ENCODE measurements at places on chromosomes 4 and X.

- no peak for DNase-seq
Measured at GRCh38 chr4:188612659-188613058, 473.4 kb downstream of the TRIML1 start.

DNA sequence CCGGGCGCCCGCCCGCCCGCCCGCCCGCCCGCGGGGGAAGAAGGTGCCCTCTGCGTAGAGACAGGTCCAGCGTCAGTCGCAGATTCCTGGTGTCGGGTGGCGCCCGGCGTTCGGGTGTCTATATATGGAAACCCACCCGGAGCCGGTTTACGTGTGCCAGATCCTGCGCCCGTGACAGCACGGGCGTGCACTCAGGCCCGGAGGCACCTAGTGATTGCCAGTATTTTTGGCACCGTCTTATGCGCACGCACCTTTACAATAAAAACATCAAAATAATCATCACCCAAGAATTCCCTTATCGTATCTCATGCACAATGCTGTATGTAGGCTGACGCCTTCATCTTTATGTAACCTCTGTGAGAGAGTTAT is 519 bp downstream of the SLC25A4 start:
- peak; percentile 19 for DNase-seq

- DNase-seq, result no peak
Measured at GRCh38 chr4:67874986-67875385, 8.8 kb downstream of the TMPRSS11D start.

DNA sequence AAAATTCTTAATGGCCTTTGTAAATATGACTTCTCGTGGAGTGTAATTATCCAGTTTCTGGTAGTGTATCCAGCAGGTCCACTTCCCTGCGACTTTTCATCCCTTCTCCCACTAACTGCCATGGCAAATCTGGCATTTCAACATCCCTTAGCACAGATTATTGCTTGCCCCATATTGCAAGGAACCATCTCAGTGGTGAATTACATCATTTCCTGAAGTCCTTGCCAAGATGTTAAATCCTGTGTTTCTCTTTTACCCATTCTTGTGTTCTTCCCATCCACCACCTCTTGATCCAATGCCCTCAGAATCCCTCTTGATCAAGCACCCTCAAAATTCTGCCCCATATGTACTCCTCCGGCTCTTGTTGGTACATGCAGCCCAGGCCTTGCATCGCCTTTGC is 88.1 kb upstream of the ZNF81 start:
- no peak for DNase-seq

DNA sequence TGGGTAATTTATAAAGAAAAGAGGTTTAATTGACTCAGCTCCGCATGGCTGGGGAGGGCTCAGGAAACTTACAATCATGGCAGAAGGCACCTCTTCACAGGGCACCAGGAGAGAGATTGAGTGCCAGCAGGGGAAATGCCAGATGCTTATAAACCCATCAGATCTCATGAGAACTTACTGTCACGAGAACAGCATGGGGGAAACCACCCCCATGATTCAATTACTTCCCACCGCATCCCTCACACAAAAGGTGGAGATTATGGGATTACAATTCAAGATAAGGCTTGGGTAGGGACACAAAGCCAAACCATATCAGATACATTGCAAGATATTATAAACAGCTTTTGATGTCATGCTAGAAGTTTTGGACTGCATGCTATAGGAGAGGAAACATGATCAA is 204.3 kb downstream of the VEGFC start:
- no peak for DNase-seq

GRCh38 chr4:101806914-101807313 is 16.4 kb downstream of the BANK1 start:
- DNase-seq, result no peak

DNA sequence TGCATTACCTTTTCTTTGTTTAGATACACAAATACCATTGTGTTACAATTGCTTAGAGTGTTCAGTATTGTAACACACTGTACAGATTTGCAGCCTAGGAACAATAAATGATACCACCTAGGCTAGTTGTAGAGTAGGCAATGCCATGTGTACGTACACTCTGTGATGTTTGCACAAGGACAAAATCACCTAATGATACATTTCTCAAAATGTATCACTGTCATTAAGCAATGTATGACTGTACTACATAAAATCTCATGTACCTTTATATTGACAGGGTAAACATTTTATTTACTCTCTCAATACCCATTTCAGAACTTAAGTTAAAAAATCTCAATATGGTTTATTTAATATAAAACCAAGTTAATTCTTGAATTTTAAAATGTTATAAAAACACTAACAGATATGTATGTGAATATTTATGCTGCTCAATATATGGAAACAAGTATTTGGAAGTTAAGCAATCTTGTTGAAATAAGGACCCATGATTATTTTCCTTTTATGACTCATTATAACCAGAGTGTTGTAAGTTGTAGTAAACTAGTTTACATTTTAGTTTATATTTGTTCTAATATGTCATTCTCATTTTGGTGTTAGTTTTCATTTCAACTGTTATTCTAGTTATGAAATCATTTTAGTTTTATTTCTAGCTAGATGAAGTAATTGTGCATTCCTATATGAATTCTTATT is 409.2 kb downstream of the TLL1 start:
- DNase-seq, result no peak

GRCh38 chr4:36213977-36214376 is 30.3 kb downstream of the ARAP2 start:
- DNase-seq, result no peak

- no peak for DNase-seq
Measured at GRCh38 chrX:17882680-17883079, 21.6 kb upstream of the RAI2 start.

GRCh38 chr4:38965866-38966265 is 66.3 kb downstream of the TMEM156 start:
- no peak for DNase-seq

DNA sequence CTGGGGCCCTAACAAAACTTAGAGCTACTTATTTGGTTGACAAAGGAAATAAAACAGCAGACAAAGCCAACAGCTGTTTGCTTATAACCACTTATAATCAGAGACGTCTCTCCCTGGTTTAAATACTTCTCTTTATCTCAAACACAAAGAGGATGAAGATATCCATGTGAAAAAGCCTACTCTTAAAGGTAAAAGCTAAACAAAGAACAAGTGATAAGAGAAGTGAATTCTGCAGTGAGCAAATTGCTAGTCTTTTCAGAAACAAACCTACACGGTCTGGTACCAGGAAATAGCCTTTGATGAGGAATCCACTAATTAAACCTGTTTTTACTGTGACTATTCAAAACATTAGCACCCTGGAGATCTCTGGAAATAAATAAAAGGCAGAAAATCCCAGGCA is 46.7 kb downstream of the GRIA3 start:
- DNase-seq, result no peak
